B cell (primary cell): ENCODE measurements at places on chromosomes 1 and 21.

GRCh38 chr1:33080373-33080772, 580 bp upstream of the AZIN2 start:
- DNase-seq: no peak

DNA sequence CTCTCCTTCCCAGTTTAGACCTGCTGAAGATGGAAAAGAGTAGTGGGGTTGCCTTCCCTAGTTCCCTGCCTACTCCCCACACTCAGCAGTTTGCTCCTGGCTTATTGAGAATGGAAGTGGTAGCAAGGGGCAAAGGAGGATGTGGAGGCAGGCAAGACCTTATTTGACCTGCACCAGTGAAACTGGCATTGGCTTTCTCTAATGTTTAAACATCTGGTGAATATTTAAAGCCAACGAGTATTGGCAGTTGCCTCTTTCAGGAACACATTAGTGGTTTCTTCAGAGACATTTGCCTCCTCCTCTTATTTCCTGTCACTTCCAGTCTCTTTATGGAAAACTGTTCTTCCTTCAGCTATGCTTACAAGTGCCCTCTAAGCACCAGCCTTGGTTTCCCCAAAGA, 62.4 kb upstream of the VAV3 start:
- DNase-seq: no peak

DNA sequence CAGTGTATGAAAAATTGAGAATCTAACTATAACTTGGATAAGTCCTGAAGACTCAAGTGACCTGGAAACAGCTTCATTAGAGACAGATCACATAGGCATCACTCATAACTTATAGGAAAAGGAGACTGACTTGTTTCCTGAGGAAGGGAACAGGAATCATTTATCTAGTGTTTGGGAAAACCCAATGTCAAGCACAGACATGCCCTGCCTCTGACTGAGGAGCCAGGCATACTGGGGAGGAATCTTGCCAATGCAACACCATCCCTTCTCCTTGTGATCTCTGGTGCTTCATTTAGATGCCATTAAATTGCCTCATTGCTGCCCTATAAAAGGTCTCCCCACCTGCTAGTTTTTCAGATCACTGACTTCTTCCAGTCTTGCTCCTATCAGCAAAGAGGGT, 10.3 kb downstream of the LCE4A start:
- no peak for DNase-seq

- no peak for DNase-seq
Measured at GRCh38 chr1:117814856-117815797, 114.3 kb downstream of the GDAP2 start.

DNA sequence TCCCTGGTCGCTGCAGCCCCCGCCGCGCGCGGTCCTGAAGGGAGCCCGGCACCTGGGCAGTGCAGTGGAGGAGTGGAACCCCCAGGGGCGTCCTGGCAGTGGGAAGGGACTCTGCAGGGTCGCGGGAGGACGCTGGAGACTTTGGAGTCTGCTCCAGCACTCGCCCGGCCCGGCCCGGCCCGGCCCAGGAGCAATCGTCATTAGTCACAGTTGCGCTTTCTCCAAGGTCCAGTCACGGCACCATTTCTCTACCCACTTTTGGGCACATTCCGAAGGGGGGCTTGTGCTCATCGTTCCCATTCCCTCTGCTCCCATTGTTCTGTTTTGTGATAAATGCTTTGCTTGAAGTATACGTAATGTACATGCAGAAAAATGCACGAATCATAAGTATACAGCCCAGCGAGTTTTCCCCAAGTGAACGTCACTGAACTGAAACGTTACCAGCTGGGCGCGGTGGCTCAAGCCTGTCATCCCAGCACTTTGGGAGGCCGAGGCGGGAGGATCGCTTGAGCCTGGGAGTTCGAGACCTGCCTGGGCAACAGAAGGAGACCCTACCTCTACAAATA, 999 bp downstream of the THAP3 start:
- DNase-seq: no peak

GRCh38 chr1:208179961-208180409, 64.2 kb downstream of the PLXNA2 start:
- DNase-seq: no peak

- no peak for DNase-seq
Measured at GRCh38 chr1:33424610-33425009, 6.3 kb downstream of the PHC2 start.

DNA sequence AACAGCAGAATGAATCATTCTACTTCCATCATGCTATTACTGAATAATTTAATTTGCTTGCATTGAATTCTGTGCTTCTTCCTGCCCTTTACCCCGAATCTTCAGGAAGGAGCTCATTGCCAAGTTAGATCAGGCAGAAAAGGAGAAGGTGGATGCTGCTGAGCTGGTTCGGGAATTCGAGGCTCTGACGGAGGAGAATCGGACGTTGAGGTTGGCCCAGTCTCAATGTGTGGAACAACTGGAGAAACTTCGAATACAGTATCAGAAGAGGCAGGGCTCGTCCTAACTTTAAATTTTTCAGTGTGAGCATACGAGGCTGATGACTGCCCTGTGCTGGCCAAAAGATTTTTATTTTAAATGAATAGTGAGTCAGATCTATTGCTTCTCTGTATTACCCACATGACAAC, 44.2 kb downstream of the MAP3K7CL start:
- no peak for DNase-seq

GRCh38 chr1:16921391-16922185, at the start of gene CROCC:
Gene CROCC, plus strand, starts transcription at chr1:16921931. Its CDS starts 88 bp downstream, at chr1:16922019.
- no peak for DNase-seq

- peak; percentile 83 for DNase-seq
Measured at GRCh38 chr1:156146020-156146768, 7.2 kb upstream of the SEMA4A start.

- DNase-seq: no peak
Measured at GRCh38 chr21:25658427-25659035, 19.5 kb downstream of the JAM2 start.

GRCh38 chr1:15460708-15461095, 4.2 kb downstream of the CELA2A start:
- DNase-seq: no peak

GRCh38 chr1:205989786-205990185, 13.4 kb downstream of the RAB7B start:
- DNase-seq: no peak

GRCh38 chr1:51454554-51454953, 64.5 kb downstream of the EPS15 start:
- no peak for DNase-seq

DNA sequence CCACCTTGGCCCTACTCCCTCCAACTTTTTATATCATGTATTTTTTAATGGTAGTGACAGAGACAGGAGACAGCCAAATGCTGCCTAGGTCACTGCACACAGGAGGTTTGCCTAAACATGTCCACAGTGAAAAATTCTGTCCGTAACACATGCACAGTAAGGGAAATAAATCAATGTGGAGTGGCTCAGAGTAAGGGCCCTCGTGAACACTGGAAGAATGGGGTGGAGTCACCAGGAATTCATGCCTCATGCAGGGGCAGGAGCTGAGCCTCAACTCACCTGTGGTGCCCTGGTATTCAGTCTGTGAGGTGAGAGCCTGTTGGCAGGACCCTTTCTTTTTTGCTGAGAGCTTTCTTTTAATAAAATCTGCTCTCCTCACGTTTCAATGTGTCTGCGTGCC, 289.1 kb downstream of the TGFB2 start:
- no peak for DNase-seq

GRCh38 chr21:42829954-42830353, 49.4 kb downstream of the WDR4 start:
- DNase-seq: no peak

GRCh38 chr1:66374148-66374547, 159.8 kb upstream of the SGIP1 start:
- no peak for DNase-seq

- DNase-seq: no peak
Measured at GRCh38 chr1:205317311-205317917, 4.1 kb downstream of the NUAK2 start.

DNA sequence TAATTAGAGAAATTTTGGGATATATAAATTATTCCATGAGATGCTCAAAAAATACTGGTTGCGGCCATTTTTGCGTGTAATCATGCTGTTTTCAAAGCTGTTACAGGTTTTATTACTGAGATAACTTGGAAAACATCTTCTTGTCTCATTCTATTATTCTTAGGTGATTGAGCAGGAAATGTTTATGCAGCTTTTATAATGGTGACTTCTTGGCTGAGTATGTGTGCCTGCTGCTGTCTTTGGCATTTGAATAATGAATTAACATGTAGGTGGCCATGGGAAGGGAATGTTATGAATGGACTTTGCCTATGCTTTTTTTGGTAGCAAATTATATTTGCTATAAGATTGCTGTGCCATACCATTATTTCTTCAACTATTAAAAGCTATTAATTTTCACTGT, 52.5 kb downstream of the RASAL2 start:
- DNase-seq: no peak

DNA sequence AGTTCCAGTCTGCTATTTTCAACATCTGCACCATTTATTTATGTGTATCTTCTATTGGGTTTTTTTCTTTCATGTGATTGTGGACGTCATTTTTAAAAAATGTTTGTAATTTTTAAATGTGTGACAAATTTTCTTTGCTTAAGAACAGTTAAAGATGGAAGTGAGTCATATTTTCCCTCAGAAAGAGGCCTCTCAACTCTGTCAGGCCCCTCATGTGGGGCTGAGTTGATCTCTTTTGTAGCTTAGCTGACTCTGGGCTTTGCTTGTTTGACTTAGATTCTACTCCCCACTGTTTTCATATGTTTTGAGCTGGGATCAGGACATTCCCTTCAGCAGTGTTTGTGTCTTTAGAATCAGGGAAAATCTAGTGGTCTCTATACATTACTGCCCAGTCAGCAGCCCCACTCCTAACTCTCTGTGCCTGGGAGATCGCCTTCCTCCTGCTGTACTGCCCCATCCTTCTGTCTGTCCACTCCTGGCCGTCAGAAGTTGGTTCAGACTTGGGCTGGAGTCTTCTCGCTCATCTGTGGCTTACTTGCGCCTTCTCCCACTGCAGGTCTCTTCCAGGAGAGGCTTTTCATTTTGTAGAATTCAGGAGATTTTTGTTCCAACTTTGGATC, 137.4 kb downstream of the DYRK1A start:
- no peak for DNase-seq

DNA sequence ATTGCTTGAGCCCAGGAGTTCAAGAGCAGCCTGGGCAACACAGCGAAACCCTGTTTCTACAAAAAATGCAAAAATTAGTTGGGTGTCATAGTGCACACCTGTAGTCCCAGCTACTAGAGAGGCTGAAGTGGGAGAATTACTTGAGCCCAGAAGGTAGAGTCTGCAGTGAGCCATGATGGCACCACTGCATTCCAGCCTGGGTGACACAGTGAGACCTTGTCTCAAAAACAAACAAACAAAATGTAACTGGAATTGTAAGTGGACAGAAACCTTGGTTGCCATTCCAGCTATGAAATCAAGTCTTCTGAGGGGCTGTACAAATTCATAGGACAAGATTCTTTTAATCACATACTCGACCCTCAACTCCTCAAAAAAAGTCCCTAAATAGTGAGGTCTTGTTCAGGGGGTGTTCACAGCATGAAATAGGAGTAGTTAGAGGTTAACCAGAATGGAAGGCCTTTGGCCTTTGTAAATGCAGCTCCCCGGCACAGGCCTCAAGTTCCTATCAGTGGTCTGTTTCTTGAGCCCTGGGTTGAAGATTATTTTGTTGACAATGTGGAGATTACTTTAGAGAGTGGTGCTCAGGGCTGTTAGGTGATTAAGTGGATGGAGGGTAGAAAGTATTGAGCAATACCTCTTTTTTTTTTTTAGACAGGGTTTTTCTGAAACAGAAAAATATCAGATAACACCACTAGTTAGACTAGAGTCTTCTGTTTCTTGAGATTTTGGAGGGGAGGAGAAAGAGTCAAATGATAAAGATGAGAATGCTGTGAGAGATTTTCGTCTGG, 138.7 kb upstream of the ZNF648 start:
- no peak for DNase-seq

GRCh38 chr1:93993731-93994130, 84.5 kb upstream of the GCLM start:
- DNase-seq: no peak

DNA sequence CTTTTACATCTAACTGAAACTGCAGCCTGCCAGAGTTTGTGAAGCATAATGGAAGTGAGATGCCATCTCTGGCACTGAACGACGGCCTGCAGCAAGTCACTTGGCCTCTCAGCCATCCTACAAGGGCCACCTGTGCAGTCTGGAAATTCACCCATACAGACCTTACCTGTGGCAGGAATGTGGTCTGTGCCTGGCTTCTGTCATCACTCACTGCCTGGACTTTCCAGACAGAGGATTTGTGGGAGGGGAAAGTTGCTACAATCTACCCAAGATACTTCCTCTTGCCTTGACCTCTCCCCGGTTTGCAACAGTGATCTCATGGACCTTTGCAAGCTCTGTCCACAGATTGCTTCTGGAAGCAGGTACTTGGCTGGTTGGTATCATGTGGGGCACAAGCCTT, 58.4 kb upstream of the ATP1B1 start:
- no peak for DNase-seq

GRCh38 chr1:63643926-63644325, 50.7 kb downstream of the PGM1 start:
- no peak for DNase-seq

- DNase-seq: no peak
Measured at GRCh38 chr1:220544901-220545303, 17.0 kb downstream of the MARK1 start.

GRCh38 chr21:31317688-31318087, 26.4 kb downstream of the TIAM1 start:
- DNase-seq: no peak

GRCh38 chr1:7719468-7720094, 51.5 kb upstream of the VAMP3 start:
- DNase-seq: no peak

DNA sequence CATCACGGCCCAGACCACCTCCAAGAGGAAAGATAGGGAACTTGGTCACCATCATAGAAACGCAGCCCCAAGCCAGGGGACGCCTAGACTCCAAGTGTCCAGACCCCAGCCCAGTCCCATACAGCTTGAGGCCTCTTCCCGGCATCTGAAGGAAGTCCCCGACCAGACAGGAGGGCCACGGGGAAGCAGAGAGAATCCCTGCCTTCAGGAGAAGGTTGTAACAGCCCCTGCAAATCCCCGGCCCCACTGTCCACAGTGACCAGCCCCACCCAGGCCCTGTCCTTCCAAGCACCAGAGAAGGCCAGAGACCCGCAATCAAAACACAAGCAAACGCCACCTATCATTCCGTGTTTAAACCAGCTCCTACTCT, 1.7 kb downstream of the SLC19A1 start:
- DNase-seq: no peak

- no peak for DNase-seq
Measured at GRCh38 chr1:220341126-220341525, 68.9 kb upstream of the RAB3GAP2 start.

DNA sequence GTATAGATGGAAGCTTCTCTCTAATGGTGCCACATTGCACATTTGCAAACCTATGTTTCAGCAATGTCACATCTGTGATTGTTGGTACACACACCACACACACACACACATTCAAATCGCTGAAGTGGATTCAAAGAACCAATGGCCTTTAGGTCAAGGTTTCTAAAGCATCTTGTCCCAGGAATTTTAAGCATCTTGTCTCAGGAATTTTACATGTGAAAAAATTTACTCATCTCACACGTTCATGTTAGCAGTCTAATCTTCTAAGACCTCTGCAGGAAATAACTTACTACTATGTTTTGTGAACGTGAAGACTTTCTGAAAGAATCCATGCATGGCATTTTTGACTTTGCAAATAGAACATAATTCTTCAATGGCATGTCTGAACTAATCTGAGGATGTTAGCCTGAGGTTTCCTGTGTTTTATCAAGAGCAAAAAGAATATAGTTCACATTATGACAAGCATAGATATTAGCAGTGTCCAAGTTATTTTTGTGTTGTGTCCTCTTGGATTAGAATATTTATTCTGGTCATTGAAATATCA, 125.1 kb downstream of the CYYR1 start:
- DNase-seq: no peak

- DNase-seq: no peak
Measured at GRCh38 chr1:211737115-211738035, 62.0 kb upstream of the NEK2 start.
